AG09319 (cell line): ENCODE measurements at places on chromosomes 1 and 21.

DNA sequence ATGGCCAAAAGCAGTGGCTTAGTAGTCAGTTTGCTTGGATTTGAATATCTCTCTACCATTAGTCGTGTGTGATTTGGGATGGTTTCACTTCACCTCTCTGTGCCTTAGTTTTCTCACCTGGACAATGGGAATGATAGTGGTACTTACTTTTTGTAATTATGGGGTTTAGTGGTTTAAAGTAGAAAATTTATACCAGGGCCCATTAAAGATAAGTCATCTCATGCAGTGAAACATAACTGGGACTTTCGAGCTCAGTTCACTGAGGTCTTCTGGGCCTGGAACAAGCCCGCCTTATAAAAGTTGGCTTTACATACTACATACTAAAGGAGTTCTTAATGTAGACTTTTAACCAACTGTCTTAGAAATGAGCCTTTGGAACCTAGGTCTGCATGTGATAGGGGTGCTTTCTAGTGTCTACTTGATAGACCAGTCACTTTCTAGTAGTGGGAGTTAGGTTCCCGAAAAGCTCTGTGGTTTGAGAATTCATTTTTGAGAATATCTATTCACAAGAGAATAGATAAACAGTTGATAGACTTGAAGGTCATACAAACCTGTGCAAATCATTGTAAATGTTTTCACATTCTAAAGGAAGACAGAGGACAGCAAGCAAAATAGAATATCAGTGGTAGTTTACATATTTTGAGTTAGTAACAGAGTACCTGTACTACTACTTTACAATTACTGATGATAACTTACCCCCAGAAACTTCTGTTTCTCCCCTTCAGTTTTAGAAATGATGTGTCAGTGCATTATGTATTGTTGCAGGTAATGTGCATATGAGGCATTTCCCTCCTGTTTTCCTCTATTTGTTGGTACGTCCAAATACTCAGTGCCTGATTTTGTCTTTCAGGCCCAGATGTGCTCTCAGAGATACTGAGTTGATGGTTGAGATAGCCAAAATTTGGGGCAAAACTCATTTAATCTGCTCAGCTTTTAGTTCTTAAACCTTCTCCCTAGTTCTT lies 48.0 kb downstream of the DYRK1A start:
- DNase-seq: no peak

DNA sequence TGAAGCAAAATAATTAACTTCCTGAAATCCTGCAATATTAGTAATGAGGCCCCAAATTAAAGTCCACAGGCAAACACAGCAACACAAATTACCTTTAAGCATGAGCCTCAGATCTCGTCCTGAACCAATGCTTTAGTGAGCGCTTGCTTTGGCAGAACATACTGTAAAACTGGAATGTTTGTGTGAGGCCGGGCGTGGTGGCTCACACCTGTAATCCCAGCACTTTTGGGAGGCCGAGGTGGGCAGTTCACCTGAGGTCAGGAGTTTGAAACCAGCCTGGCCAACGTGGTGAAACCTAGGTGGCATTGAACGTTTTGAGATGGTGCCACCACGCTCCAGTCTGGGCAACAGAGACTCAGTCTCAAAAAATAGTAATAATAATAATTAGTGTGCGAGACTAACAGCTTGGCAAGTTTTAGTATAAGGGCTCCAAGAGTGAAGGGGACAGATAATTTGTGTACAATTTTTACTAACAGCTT lies 17.8 kb downstream of the SFPQ start:
- DNase-seq: no peak

DNA sequence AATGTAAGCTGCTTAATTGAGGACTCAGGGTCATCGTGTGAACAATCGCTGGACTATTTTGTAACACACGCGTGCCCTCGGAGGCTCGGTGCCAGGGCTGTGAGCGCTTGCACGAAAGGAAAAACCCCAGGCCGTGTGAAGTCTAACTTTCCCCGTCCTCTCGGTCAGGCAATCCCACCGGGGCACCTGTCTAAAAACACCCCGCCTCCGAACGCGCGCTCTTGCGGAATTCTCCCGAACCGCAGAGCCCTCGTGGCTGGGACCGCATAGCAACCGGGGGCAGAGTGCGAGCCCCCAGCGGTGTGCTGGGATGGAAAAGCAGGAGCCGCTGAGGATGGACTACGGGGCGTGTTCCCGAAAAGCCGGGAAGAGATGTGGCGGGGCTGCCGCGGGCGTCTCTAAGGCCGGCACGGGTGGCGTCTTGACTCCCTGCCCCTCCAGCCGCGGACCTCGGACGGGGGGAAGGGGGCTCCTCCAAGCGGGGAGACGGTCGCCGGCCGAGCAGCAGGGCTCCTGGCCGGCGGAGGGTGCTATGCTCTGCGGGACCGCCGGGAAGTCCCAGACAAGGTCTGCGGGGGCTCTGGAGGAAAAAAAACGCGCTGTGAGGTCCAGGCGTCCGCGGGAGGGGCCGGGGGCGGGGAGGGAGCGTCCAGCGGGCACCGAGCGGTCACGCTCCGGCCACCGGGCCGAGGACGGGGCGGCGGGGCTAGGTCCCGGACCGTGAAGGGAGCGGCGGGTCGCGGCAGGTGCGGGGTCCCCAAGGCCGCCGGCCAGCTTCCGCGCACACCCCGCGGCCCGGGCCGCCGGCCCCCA lies 936 bp downstream of the ZBTB21 start:
- peak; percentile 39 for DNase-seq

GRCh38 chr1:200099040-200099439 lies 71.5 kb downstream of the NR5A2 start:
- no peak for DNase-seq
